ENCODE measurements at places on chromosomes 16 and 17.

GRCh38 chr17:7573324-7574080, 5.9 kb upstream of the CD68 start:
- DNase-seq, result peak; percentile 89

DNA sequence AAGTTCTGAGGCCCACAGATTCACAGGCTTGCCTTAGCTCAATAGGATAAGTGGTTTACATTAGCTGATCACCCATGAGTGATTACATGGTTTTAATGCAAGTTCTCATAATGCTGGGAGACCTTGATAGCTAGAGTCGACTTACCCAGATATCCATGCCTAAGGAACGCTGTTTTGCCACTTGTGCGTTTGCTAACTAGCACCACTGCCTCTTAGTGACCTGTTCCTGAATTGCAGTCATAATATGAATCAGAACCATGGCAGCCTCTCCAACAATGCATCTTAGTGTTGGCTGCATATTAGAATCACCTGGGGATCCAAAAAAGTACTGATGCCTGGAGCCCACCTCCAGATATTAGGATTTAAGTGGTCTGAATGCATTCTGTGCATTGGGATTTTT, 251.1 kb upstream of the CDH5 start:
- no peak for DNase-seq

DNA sequence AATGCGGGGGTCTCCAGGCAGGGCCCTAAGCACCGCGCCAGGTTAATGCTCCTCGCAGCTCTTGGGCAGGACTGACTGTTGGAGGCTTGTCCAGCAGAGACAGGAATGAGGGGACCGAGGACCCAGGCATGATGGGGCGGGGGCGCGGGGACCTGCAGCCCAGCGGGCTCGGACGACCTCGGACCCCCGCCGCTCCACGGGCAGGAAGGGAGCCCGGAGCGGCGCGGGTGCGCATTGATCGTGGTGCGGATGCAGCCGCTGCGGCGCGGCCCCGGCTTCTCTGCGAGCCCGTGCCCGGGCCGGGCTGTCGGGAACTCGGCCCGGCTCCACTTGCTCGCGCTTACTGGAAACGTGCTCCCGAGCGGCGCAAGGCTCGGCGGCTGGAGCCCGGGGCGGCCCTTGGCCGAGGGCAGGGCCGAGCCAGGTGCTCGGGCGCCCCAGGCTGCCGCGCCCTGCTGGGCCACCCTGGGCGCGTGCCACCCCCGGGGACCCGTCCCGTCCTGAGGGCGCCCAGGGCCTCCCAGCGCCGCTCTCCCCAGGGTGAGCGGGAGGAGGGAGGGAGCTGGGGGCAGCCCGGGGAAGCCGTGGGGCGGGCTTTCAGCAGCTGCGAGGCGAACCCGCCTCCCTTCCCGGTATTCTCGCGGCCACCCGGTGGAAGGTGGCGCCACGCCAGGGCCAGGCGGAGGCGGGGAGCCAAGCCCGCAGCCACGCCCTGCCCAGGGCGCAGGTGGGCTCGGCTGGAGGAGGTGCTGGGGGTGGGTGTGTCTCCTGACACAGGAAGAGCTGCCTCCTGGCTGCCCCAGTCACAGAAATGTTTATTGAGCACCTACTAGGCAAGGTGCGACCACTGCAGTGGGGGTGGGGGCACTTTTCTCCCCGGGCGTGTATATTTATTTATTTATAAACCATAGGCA, 45.9 kb downstream of the SOCS3 start:
- peak; percentile 82 for DNase-seq

- peak; percentile 51 for DNase-seq
Observed at GRCh38 chr17:27873746-27874145, 19.4 kb downstream of the LYRM9 start.

GRCh38 chr17:40430272-40431230, 12.7 kb upstream of the IGFBP4 start:
- no peak for DNase-seq

DNA sequence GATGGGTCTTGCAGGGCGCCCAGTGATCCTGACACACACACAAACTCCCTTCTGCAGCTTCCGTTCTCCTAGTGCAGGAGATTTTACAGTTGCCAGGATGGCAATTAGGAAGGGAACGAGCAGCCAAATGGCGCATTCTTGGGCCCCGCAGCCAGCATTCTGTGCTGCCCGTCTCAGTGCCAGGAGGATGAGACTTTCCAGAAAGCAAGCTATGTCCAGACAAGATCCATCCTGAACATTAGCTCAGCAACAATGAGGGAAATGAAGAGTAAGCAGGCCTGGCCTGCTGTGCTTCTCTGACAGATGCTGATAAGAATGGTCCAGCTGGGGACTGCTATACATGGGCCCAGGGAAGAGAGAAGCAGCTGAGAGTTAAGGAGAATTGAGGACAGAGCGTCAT, 16.5 kb downstream of the SPPL2C start:
- no peak for DNase-seq

- no peak for DNase-seq
Observed at GRCh38 chr17:44672479-44673093, 16.3 kb downstream of the MEIOC start.

DNA sequence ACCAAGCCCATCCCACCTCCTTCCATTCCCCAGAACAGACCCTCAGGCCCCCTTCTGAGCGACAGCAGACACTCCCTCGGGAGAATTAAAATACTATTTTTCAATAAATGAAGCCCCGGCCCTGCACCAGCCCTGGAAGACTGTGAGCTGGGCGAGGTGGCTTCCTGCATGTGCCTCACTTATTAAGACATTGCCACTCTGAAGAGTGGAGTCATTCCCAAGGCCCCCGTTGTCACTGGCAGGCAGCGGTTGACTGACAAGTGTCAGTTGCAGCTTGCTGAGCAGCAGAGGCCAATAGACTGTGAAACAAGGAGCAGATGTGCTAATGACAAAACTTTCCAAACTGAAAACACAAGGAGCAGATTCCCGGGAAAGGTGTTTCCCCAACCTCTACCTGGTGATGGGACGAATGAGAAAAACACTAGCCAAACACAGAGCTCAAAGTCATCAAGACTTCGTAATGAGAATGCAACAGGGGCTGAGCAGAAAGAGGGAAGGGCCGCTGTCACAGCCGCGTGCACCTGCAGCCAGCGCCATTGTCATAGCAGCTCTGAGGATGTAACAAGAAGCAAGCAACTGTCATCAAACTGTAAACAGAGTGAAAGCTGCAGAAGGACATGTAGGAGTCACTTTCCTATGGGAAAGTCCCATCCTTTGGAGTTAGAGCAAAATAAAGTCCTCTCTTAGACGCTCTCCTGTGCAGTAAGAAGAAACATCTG, 232.1 kb downstream of the C16orf78 start:
- no peak for DNase-seq

DNA sequence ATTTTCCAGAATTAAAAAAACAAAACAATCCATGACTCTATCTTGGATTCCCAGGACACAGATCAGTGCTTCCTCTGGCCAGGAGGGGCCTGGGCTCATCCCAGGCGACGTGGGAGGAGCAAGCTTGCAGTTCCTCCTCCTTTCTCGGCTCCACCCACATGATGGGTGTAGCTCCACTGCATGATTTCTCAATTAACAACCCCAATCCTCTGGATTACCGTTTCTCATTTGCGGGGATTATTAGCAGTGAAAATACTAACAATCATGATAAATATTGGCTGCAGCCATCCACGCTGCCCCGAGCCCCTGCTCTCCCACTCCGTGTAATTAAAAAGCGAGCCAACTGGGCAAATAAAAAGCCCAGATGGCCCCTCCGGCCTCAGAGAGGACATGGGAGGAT, 46.4 kb upstream of the SDK2 start:
- DNase-seq, result no peak

DNA sequence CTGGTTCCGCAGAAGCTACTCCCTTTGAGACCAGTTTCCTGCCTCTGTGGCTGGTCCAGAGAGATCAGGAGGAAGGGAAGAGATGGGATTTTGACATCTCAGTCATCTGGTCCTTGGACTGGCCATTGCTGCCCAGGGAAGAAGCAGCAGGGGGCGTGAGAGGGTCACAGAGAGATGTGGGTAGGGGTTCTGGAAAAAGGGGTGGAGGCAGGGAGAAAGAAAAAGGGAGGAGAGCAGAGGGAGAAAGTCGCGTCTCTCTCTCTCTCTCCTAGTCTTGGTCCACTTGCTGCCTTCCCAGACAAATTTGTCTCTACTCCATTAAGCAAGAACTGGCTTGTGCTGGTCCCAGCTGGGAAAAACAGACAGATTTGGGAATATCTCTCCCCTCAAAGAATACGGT, 4.4 kb downstream of the SHBG start:
- DNase-seq, result no peak

DNA sequence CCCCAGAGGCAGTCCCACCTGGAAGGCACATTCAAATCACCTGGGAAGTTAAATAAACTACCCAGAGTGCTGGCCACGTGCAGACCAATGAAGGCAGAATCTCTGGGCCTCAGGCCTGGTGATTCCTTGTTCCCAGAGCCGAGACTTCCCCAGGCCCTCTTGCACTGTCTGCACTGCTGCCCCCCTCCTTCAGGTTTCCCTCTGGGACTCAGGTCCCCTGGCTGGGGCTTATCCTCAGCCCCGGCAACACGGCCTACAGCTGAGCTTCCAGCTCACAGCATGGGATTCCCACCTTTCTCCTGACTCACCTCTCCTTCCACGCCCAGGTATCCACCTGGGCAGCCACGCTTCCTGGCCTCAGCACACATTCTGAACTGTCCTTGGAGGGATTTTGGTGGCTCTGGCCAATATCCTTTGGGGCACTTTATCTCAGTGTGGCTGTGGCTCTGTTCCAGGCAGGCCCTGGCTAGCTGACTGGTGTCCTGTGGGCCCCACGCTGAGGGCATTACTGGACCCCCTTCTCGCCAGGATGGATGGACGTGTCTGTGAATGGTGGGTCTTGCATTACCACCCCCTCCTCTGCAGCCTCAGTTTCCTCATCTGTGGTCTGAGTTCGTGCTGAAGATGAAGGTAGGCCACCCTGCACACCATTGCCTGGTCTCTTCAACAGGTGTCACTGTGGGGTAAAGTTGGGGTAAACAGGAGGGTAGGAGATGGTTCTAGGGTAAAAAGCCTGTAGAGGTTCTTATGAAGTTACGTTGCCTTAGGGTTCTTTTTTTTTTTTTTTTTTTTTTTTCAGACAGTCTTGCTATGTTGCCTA, 165.7 kb downstream of the IRF8 start:
- DNase-seq, result no peak

DNA sequence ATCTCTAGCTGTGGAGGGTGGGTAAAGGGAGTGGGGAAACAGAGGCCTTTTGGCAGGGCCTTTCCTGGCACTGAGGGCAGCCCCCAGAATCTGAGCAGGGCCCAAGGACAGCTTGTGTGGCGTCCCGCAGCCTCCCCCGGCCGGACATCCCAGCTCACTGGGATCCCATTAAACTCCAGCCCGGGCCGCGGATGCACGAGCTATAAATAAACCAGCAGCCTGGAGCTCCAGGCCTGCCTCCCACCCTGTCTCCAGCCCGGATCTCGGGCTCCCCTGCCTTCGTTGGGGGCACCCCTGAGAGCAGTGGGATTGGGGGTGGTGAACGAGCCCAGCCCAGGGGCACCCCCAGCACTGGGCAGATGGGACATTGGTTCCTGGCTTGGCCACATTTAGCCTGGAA, 13.8 kb upstream of the AATK start:
- DNase-seq, result no peak

- DNase-seq, result no peak
Observed at GRCh38 chr16:2040041-2040786, 7.4 kb downstream of the NTHL1 start.

GRCh38 chr17:57747221-57748017, 2.3 kb upstream of the CCDC182 start:
- peak; percentile 79 for DNase-seq

DNA sequence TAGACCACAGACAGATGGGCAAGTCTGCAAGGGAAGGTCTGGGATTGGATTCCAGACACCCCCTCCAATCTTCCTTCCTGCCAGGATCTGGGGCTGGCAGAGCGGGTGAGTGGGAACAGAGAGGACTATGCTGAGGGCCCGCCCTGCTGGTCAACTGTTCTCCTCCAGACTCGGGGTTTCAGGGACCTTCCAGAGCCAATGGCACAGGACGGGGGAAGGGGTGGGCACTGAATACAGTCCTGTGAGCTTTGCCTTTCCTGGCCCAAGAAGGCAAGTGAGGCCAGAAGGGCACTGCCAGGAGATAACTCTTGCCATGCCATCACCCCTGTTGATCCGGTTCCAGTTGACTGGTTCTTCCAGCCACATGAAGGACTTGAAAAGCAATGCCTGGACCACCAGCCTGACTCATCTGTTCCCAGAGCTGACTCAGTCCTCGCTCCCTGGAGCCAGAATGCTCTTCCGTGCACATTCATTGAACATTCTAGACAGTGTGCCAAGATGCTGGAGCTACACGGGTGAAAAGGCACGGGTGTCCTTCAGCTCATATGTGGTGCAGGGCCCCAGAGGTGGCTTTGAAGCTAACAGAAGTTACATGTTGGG, 533 bp upstream of the MEFV start:
- no peak for DNase-seq
